ENCODE measurements at places on chromosomes 2 and 18.

- DNase-seq = peak; percentile 14
These were observed 40.9 kb downstream of the BABAM2 start for GRCh38 chr2:27931361-27931950.

GRCh38 chr2:27885234-27885633 is 5.0 kb downstream of the RBKS start:
- DNase-seq = no peak

GRCh38 chr2:149657401-149658040 is 69.9 kb upstream of the MMADHC start:
- no peak for DNase-seq

DNA sequence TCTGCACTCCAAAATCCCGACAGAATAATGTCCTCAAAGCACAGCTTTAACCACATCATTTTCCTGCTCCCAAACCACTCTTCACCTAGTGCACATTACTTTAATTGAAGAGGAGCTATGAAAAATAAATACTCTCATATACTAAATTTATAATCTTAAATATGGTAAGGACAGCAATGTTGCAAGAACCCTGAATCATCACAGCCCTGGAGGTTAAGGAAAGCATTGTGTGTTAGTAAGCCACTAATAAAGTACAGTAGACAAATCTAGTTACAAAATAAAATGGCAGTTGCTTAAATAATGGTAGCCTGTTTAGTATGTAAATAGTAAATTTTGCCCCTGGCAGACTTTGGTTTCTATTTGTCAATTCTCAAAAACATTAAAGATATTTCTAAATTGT is 27.0 kb upstream of the CCDC178 start:
- no peak for DNase-seq

DNA sequence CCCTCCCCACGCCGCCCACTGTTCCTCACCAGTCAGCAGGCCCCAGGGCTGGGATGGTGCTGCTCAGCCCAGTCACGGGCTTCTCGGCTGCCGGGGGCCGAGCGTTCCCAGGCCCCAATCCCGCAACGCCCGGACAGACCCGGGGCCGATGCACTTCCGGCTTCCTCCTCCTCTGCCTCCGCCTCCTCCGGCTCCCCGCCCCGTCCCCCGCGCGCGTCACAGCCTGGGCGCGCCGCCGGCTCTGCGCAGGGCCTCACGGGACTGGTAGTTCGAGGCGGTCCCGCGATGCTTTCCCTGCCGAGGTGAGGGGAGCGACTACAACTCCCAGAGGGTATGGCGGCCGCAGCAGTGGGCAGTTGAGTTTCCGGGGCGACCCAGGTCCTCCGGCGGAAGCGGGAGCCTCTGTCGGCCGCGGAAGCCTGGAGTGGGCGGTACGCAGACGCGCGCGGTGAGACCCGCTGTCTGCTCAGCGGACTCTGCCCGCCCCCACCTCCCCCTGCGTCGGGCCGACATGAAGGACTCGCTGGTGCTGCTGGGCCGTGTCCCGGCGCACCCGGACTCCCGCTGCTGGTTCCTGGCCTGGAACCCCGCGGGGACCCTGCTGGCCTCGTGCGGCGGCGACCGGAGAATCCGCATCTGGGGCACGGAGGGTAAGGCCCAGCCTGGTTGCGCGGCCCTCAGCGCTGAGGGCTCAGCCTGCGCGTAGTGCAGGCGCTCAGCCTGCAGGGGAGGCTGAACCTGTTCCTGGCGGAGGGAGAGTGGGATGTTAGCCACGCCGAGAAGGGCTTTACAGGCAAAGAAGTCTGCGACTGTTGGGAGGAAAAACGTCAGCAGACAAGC is at the start of the genes CIAO1 and TMEM127:
CIAO1 (plus strand) TSS at position 386 of the 840 bp plus-strand sequence; CDS start at position 512, 126 bp downstream.
TMEM127 (minus strand) TSS at position 158 of the 840 bp plus-strand sequence. CDS start 616 bp downstream, outside the sequence.
- DNase-seq = peak; percentile 87

DNA sequence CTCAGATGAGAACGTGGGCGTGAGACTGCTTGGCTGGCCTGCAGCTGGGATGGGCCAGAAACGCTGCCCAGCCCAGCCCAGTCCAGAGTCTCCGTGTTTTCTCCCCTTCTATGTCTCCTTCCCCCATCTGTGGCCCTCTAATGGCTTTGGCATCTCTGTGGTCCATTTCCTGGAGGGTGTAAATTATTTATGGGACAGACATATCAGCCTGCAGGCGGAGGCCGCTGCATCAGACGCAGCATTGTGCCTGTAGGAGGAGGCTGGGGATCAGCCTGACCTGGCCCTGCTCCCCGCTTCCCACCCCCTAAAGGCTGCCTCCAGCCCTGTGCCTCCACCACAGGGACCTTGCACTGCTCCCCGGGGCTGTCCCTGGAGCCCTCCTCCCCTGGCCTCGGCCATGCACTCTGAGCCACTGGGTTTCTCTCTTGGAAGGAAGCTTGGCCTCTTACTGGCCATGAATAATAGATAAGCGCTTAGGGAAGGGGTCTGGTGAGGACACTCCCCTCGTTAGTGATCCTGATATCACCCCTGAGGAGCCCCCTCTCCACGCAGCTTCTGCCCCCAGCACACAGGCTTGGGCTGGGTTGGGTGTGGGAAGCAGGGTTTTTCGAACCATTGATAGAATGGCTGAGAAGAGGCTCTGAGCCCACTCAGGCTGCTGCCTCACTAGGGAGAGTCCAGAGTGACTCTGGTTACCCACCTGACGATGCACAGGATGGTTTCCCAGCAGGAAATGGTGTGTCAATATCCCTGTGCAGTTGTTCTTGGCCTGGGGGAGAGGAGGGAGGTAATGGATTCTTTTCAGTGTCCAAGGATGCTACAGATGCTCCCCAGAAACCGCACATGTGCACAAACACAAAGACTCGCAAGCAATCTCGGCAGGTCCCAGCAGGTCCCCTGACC is 185.5 kb downstream of the MYCN start:
- no peak for DNase-seq

- DNase-seq = no peak
These were observed 323.7 kb downstream of the ARHGAP15 start for GRCh38 chr2:143452817-143453451.

GRCh38 chr2:28420722-28421121 is 28.1 kb downstream of the FOSL2 start:
- no peak for DNase-seq

DNA sequence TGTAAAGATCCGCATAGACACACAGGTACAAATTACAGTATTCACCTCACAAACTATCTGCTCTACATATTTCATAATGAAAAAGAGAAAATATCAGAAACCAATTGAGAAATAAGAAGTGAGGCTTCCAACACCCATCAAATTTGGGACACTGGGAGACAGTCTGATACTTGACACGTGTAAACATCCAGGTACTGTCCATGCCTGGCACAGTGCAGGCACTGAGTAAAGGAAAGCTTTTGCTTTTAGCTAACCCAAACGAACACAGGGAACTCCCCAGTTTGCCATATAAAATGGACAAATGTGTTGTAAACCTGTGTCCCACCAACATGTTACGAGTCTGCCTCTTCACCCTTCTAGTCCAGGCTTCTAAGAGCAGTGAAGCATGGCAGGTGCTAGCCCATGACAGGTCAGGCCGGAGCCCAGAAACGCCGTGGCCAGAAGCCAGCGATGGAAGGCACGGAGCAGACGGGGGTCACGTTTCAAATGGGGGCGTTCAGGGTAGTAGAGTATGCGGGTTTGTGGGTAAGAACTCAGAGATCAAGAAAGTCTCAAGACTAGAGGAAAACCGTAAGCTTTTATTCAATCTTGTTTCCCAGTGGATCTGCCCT is 27.0 kb downstream of the CDH2 start:
- no peak for DNase-seq

DNA sequence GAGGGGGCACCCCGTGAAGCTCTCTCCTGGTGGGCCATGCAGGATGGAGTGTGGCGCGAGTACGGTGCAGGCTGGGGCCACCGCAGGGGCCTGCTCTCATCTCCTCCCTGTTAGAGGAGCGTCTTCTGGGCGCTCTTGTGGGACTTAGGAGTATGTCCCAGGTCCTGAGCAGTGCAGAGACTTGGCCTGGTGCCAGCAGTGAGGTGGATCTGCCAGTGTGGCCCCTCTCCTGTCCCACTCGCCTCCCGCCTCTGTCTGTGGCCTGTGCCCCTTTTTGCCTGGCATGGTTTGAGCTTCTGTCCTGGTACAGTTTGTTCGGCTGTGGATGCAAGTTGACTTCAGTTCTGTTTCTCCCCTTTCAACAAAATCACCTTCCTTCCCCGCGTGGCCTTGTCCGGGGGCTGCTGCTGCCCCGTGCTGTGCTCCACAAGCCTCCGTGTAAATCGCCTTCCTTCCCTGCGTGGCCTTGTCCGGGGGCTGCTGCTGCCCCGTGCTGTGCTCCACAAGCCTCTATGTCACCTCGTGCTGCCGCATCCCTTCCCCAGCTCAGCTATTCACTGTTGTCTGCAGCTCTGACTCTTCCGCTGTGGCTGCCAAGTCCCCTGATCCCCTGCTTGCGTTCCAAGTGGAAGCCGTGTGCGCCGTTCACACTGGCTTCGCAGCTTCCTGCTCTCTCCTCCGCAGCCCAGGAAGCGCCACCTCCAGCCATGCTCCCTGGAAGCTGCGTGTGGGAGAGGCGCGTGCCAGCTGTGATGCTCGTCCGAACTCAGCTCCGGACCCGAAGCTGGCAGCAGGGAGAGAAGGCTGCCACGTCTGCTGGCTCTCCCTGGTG is 13.7 kb downstream of the LDLRAD4 start:
- DNase-seq = no peak
